ENCODE measurements at places on chromosomes 1 and 21.
A peak's percentile ranks its signal among the peaks of the same experiment; 100 is the strongest.

GRCh38 chr1:54375712-54376429, 30.3 kb downstream of the SSBP3 start:
- no peak for DNase-seq

- DNase-seq = no peak
Measured at GRCh38 chr21:42022091-42022430, 11.9 kb upstream of the ZBTB21 start.

GRCh38 chr1:54800899-54801759, at the start of gene TTC22:
Gene TTC22 (minus strand): TSS chr1:54801323. CDS start chr1:54801163, 160 bp downstream.
- peak; percentile 70 for DNase-seq

GRCh38 chr1:219898375-219898774, 30.0 kb downstream of the SLC30A10 start:
- DNase-seq = no peak

DNA sequence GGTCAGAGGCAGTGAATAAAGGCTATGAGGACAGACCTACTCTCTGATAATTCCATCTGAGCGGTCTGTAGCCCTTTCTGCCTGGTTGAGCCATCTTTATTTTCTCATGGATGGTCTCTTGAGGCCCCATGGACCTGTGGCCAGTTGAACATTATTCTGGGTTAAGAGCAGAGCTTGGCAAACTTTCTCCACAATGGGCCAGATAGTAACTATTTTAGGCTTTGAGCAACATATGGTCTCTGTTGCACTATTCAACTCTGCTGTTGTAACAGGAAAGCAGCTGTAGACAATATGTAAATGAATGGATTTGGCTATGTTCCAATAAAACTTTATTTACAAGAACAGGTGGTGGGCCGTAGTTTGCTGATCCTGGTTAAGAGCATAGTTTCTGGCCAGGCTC, 62.7 kb downstream of the KAZN start:
- no peak for DNase-seq

- no peak for DNase-seq
Measured at GRCh38 chr1:220119043-220119512, 25.1 kb downstream of the IARS2 start.

GRCh38 chr1:95278173-95279006, 44.4 kb downstream of the RWDD3 start:
- DNase-seq = no peak

GRCh38 chr1:181661569-181661968, 178.3 kb downstream of the CACNA1E start:
- DNase-seq = no peak

DNA sequence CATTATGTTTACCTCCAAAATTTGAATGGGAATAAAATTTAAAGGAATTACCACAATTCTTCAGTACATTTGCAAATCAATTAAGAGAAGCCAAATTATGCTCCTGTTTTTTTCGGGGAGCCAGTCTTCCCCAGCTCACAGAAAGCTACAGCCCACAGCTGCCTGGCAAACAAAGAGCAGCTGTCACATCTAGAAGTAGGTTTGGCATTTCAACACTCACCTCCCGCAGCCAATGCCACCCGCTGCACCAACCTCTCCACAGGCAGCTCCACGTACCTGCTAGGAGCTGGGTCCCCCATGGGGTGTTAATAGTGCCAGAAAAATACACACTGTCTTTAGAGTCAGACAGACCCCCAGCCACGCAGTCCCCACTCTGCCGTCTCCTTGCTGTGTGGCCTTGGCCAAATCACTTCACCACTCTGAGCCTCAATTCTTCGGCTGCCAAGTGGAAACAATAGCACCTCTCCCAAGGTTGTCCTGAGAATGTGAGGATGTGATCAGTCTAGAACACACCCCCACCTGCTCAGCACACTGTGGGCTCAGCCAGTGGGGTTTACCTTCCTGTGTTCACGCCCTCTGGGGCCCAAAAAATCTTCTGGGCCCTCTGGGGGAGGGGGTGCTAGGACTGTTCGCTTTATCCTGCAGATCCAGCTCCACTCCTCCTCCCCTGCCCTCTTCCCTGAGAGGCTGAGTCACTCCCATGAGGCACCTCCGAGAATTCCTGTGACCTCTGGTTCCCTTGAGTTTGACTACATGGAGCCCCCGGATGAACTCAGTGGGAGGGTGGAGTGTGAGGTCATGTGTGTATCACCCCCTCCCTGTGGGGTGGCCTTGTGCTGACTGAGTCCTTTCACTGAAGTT, 204.3 kb upstream of the GRIK3 start:
- DNase-seq = no peak

Measured in GM12892 (cell line).